ENCODE measurements at places on chromosomes 12 and 14. TPM values are rescaled to one million over a fixed set of nuclear protein-coding genes. Genes with fewer than 3 reads are reported as not detected.

ANO4 gene
- polyA plus RNA-seq = not detected

CRIP2 gene
- polyA plus RNA-seq = 12.0 TPM

GPR65 gene
- 15.5 TPM for polyA plus RNA-seq

CD27 gene
- polyA plus RNA-seq = 547 TPM

P2RX2 gene
- polyA plus RNA-seq = not detected

TAS2R20 gene
- 0.12 TPM for polyA plus RNA-seq

TOGARAM1 gene
- 9.3 TPM for polyA plus RNA-seq

CYP46A1 gene
- not detected for polyA plus RNA-seq

SLC17A8 gene
- polyA plus RNA-seq = not detected

CCDC197 gene
- not detected for polyA plus RNA-seq

SELPLG gene
- 816 TPM for polyA plus RNA-seq

Data from CD4-positive, CD25-positive, alpha-beta regulatory T cell (primary cell).